ENCODE measurements at places on chromosomes 12 and 14.
A peak's percentile ranks its signal among the peaks of the same experiment; 100 is the strongest.

- no peak for DNase-seq
Measured at GRCh38 chr14:103928011-103928890, at the start of gene TDRD9. Gene TDRD9 (plus strand): TSS chr14:103928456. CDS start chr14:103928510, 54 bp downstream.

- peak; percentile 6 for DNase-seq
Measured at GRCh38 chr14:86299994-86300393, 770.0 kb downstream of the FLRT2 start.

- DNase-seq: peak; percentile 79
Measured at GRCh38 chr12:459430-460258, at the start of gene B4GALNT3. Gene B4GALNT3 (plus strand): TSS chr12:459939. CDS start chr12:460377, 438 bp downstream.

GRCh38 chr14:48568688-48569087 is 893.3 kb upstream of the MDGA2 start:
- DNase-seq: no peak

GRCh38 chr12:114998118-114998749 is 314.3 kb upstream of the TBX3 start:
- no peak for DNase-seq

DNA sequence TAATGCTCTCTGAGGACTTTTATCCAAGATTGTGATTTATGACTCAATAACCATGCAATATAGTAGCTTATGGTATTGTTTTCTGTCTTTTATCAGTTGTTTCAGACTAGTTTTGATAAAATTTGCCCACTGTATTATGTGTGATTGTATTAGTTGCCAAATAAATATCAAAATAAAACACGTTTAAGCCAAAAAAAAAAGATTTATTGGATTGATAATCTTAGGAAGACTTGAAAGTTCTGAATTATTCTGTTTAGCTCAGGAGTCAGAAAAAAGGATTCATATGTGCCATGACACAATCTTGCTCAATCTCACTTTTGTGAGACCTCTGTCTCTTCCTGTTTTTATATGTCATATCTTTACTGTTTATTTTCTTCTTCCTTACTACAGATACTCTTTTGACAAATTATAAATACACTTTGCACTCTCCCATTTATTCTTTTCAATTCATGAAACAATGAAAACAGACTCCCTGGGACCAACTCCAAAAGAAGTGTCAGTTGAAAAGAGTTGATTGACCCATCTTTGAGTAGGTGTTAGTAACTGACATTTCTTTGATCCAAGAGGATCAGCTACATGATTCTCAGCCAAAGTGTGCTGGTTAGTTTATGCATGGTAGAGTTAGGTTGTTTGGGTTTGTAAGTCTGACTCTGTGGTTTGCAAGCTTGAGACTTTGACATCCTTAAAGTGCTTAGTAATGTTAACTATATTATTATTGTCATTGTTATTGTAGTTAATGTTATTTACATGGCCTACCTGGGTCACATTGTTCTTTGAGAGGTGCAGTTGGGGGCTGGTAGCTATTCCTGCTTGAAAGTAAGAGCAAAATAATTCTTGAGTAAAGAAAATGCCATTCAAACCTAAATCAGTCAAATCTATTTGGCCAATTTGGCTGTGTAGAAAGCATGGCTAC is 2.5 kb downstream of the OR6C76 start:
- no peak for DNase-seq

GRCh38 chr14:92160619-92161018 is 38.9 kb downstream of the CPSF2 start:
- DNase-seq: no peak

DNA sequence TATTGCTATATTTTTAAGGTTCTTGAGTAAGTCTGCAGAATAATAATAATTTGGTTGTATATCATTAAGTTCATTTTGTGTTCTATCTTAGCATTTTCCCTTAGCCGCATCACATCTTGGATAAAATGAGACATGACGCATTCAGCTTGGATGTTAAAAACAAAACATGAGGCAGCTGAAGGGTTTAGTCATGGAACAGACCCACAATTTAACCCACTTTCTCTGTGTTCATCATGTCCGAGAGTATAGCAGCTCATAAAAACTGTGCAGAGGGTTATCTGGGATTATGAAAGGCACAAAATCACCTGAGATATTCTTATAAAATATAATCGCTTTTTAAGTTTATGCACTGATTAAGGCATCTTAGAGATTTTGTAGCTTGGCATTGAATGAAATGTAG is 219.3 kb downstream of the TRHDE start:
- no peak for DNase-seq

DNA sequence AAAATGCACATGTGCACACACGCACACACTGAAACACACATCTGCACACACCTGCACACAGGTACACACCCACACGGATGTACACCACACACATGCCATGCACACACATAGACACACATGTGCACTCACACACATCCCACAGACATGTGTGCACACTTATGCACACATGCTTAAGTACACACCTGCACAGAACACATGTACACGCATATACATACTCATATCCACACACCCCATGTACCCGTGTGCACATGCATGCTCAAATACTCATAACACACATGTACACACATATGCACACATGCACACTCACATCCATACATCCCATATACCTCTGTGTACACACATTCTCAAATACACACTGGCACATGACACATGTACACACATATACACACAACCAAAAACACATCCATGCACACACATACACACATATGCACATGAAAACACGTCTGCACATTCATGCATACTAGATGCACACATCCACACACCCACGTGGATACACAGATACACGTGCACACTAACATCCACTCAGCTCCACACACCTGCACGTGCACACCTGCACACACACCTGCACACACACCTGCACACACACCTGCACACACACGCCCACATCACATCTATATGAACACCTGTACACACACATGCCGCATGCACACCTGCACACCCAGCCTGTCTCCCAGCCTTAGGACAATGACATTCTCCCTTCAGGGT is 336.7 kb downstream of the ADGRD1 start:
- no peak for DNase-seq

DNA sequence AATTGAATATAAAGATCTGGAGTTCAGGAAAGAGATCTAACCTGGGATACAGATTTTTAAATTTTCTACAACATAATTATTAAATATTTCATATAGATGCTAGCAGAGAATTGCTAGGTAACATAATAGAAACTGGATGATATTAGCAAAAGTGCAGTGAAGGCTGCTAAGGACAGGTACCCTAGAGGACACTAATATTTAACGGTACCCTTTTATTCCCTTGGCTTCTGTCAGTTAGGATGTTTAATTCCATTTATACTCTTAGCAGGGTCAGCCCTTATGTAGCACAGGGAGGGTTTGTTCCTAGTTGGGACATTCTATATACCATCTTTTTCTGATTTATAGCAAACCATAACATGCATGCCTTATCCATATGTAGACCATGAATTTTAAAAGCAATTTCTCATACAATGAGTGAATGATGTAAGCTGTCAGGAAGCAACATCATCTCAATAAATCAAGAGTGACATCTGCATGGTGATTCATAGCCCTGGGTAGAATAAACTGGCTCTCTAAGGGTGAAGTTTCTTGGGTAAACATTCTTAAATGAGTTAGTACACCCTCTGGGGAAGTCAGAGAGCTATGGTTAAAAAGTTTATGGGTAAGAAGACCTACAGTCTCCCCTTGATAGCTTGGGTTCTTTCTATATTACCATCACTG is 404.4 kb upstream of the MGAT4C start:
- peak; percentile 23 for DNase-seq

GRCh38 chr12:50536831-50537537 is 32.2 kb downstream of the DIP2B start:
- DNase-seq: no peak

DNA sequence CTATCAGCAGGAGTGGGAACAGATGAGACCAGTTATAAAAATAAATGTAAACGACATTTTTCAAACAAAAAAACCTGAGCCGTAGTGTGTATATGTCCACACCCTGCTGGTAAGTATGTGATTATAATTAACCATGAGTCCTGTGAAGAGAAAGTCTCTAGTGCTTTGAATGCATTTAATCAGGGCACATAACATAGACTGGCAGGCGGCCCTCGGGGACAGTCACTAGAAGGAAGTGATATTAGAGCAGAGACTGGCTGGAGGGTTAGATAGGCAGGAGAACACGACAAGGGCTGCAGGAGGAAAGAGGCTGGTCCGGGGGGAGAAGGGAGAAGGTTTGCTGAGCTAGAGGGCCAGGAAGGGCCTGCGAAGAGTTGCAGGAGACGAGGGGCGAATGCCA is 23.8 kb upstream of the ELK3 start:
- DNase-seq: no peak

GRCh38 chr12:125776212-125776611 is 711.0 kb downstream of the AACS start:
- no peak for DNase-seq

GRCh38 chr12:65574867-65575266 is 249.4 kb upstream of the HMGA2 start:
- no peak for DNase-seq

DNA sequence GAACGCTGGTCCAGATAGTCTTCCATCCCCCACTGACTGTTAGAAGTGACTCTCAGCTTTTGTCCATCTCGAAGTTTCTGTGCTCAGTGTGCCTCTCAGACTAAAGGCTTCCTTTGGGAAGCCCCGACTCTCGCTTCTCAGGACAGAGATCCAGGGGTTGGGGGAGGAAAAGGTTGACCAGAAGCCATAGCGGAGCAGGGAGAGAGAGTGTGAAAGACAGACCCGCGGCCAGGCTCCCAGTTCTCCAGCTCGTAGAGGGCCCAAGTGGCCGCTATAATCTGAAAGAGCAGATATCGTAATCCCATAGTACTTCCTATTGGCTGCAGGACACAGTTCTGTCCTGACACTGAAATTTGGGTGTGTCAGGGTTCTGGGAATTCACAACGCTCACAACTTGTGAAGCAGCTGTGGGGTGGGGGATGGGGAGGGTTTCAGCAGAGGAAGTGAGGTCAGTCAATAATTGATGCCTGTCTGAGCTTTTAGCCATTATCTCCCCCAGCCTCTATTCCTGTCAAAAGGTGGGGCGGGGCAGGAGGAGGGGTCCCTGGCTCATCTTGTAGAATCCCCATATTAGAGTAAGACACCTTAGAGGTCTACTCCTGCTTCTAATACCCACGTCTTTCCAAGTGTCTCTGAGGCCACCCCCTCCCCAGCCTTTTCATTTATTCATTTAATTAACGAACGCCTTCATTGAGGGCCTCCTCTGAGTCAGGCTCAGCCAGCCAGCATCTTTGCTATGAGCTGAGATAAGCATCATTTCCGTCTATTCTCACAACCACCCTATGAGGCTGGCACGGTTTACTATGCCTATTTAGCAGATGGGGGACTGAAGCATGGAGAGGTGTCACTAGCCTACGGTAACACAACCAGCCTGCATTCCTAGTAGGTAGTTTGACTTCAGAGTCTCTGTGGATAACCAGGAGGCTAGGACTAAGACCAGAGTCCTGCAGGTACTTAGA is 1.6 kb upstream of the ACVRL1 start:
- DNase-seq: peak; percentile 90

DNA sequence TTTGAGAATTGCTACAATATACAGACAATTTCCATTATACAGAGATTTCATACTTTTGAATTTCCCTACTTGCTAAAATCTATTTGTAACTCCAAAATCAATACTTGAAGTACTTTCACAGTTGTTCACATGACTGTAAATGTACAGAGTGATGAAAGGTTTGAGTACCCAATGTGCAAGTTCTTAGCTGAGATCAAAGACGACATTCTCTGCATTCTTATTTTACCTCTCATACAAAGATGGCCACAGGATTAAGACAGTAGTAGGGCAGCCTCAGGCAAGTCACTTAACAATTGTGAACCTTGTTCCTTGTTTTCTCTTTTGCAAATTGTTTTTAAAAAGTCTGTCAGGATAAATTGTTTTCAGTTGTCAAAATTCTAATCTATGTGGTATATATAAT is 255.9 kb upstream of the KITLG start:
- peak; percentile 19 for DNase-seq

DNA sequence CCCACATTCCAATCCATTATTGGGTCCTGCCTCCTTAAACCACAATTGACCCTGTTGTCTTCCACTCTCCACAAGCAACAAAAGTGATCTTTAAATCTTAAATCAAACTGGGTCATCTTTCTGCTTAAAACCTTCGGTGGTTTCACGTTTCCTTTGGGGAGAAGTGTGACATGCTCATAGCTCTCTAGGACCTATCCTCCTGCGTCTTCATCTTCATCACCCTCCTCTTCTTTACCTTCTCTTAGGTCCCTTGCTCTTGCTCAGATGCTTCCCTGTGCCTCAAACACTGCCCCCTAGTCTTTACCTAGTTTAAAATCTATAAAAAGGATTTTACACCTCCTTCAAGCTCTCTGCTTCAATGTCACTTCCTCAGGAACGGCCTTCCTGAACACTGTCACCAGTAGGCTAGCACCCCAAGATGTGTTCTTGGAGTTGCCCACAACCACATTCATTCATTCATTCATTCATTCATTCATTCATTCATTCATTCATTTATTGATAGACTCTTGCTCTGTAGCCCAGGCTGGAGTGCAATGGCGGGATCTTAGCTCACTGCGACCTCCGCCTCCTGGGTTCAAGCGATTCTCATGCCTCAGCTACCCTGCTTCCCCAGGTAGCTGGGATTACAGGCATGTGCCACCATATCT is 46.8 kb downstream of the GALNT4 start:
- DNase-seq: no peak

DNA sequence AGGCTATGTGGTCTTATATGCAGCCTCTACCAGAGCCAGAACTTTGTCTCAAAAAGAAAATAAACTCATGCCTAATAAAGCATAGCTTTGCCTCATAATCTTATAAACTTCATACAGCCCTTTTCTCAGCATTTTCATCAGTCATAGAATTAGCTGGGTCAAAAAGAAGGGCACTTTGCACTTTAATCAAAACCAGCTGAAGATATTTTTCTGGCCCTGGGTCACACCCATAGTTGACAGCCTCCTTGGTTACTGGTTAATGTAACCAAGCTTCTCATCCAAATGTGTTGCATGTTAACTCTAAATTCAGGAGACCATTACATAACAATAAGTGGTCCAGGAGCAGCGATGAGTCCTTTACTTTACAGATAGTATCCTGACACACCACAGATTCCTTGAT is 558.2 kb downstream of the FLRT2 start:
- DNase-seq: no peak

GRCh38 chr12:74285773-74286172 is 251.9 kb upstream of the ATXN7L3B start:
- peak; percentile 73 for DNase-seq

GRCh38 chr12:94603434-94604365 is 46.7 kb downstream of the TMCC3 start:
- peak; percentile 30 for DNase-seq

DNA sequence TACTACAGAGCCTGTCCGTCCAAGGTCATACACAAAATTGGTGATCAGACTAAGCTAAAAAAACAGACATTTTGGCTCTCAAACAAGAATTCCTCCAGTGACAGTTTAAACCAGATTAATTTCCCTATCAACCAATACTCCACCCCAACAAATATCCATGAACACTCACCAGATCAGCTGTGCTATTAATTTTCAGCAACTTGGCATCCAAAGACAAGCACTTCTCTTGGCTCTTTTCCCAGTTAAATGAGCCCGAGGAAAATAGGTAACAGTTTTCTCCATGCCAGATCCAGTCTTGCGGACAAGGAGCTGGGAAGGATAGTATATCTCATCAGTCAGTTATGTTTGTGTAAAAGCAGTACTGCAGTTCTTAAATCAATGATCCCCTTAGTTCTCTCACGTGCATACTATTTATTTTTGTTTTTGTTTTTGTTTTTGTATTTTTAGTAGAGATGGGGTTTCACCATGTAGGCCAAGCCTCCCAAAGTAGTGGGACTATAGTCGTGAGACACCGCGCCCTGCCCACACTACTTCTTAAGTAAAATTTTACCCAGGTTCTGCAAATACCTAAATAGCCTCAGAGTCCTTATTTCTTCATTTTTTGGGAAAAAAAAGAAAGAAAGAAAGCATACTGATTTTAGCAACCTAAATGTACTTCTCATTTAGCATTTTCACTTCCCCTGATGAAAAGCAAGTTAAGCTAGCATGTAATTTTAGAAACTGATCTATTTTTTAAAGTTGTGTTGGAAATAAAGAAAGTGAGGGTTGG is 11.1 kb downstream of the OLR1 start:
- DNase-seq: no peak
